ENCODE measurements at places on chromosomes 3 and 15. TPM values are rescaled to one million over a fixed set of nuclear protein-coding genes. Genes with fewer than 3 reads are reported as not detected.

Gene TMCO5A
- total RNA-seq, result not detected

Gene LYZL4
- not detected for total RNA-seq

Gene TGM5
- total RNA-seq, result not detected

Gene SHF
- total RNA-seq, result 0.89 TPM

Gene HIGD2B
- not detected for total RNA-seq

Gene ISLR
- not detected for total RNA-seq

Gene RASL12
- 0.15 TPM for total RNA-seq

Gene ACAN
- total RNA-seq, result 0.78 TPM

Gene PAQR5
- total RNA-seq, result 118 TPM

Gene CIDEC
- 29.8 TPM for total RNA-seq

Gene CDHR4
- total RNA-seq, result 0.23 TPM

Gene ISL2
- total RNA-seq, result 4.7 TPM

Gene AQP9
- not detected for total RNA-seq

Gene ZNF619
- 1.8 TPM for total RNA-seq

Gene PLSCR5
- not detected for total RNA-seq

Gene GNAT1
- total RNA-seq, result not detected

Gene SAMMSON
- not detected for total RNA-seq

Gene BNC1
- 0.48 TPM for total RNA-seq

Gene PIGBOS1
- 26.7 TPM for total RNA-seq

Gene ATP13A5
- total RNA-seq, result not detected

Gene POLR2M
- 45.5 TPM for total RNA-seq

Gene NRROS
- total RNA-seq, result not detected

Gene KY
- total RNA-seq, result 0.07 TPM

Gene SPATA12
- 0.41 TPM for total RNA-seq

Gene CPLX3
- 0.07 TPM for total RNA-seq

Gene GOLGA8F
- not detected for total RNA-seq

Gene GP9
- not detected for total RNA-seq

Gene AADACL2
- total RNA-seq, result not detected

Gene ARNT2
- total RNA-seq, result 13.2 TPM

Gene CCR3
- not detected for total RNA-seq

Gene IGF1R
- total RNA-seq, result 48.7 TPM

Gene KNG1
- total RNA-seq, result not detected

Gene CHST13
- total RNA-seq, result 0.41 TPM

Gene CCDC39
- total RNA-seq, result not detected

Gene MUC4
- not detected for total RNA-seq

Gene RAB5A
- total RNA-seq, result 50.8 TPM
